ENCODE measurements at places on chromosomes 7 and 10. TPM values are rescaled to one million over a fixed set of nuclear protein-coding genes. Genes with fewer than 3 reads are reported as not detected.

DNA sequence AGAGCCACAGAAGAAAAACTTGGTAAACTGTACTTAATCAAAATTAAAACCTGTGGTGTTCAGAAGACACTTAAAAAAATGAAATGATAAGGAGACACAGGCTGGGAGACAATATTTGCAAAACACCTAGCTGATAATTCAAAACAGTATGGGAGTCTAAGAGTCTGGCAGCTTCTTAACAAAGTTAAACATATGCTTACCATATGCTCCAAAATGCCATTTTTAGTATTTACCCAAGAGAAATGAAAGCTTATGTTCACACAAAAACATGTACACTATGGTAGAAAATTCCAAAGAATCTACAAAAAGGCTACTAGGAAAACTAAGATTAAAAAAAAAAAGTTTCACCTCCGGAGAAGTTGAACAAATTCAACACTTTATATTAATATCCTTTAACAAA lies 48.6 kb downstream of the ITGB1 start:
- DNase-seq, result no peak

DNA sequence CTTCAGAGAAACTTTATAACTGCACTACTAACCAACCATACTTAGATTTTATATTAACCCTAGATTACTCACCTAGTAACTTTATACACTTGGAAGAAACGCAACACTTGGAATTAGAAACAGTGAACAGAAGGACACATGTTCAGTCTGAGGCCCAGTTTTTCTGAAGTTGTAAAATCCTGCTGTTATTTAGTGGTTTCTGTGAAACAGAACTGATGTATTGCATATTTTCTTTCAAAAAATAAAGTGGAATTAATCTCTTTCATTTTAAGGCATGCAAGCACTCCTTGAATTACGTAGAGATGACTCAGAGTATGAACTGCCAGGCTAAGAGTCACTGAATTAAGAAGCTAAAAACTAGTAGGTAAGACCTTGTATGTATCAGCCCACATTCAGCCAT lies 215.8 kb downstream of the SKAP2 start:
- no peak for DNase-seq

DNA sequence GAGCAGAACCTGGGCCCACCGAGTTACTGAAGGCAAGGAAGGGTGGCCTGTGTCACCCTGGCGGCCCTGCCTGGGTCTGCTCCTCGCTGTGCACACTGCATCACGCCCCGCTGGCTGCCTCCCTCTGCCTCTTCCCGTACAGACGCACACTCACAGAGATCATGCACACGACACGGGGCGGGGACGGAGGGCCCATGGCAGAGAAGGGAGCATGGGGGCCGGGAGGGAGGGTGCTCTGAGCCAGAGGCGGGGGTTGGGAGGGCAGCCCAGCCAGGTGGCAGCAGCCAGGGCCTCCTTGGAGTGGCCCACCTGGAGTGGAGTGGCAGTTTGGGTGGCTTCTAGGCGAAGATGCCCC lies 16.6 kb downstream of the BUD23 start:
- no peak for DNase-seq

DNA sequence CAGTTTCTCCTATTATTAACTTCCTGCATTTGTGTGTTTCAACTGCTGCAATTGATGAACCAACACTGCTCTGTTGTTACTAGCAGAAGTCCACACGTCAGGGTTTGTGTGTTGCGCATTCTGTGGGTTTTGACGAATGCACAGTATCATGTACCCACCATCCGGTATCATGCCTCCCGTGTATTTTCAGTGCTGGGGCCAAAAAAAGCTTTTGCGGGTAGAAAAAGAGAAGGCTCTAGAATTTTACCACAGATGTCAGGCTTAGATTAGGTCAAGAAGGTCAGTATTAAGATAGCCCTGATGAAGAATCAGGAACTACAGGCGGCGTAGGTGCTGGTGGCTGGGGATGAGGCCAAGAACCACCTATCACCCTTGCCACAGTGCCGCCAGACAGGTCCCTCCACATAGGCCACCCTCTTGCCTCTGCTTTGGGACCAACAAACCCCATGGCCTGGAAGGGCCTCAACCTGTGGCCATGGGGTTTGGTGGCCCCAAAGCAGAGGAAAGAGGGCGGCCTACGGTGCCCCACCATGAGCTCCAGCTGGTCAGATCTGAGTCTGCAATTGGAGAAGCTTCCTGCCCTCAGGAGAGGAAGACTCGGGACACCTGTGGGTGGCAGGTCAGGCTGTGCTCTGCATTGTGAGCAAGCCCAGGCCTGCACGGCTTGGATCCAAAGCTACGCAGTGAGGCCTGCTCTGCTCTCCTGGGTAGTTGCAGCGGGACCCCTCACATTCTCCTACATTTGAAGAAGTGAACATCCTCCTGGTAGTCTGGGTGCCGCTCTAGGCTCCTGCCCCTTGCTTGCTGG lies 71.9 kb downstream of the MKI67 start:
- no peak for DNase-seq

- no peak for DNase-seq
Measured at GRCh38 chr10:125992254-125992653, 95.9 kb downstream of the FANK1 start.

DNA sequence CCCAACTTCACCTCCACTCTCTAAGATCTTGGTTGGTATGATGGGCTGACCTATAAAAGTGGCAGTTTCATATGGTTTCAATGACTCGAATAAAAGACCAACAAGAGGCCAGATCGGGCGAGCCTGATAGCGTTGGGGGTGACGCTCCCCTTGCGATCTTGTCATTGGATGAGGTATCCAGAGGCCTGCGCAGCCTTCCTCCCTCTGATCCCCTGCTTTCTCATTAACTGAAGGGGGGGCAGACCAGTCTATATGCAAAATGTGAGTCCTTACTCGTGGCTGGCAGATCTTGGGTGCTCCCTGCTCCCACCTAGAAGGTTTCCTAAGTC lies 937 bp upstream of the COBL start:
- DNase-seq, result no peak

GRCh38 chr10:119161680-119162451 lies 3.6 kb downstream of the SFXN4 start:
- DNase-seq, result no peak

Gene TPST1
- 21.1 TPM for total RNA-seq

Gene NKX2-3
- not detected for total RNA-seq
